ENCODE measurements at places on chromosomes 6 and 20. TPM values are rescaled to one million over a fixed set of nuclear protein-coding genes. Genes with fewer than 3 reads are reported as not detected.

GRCh38 chr6:21998582-21998981, 298.3 kb downstream of the PRL start:
- no peak for DNase-seq

- no peak for DNase-seq
Measured at GRCh38 chr6:67914419-67914818, 720.7 kb upstream of the ADGRB3 start.

DNA sequence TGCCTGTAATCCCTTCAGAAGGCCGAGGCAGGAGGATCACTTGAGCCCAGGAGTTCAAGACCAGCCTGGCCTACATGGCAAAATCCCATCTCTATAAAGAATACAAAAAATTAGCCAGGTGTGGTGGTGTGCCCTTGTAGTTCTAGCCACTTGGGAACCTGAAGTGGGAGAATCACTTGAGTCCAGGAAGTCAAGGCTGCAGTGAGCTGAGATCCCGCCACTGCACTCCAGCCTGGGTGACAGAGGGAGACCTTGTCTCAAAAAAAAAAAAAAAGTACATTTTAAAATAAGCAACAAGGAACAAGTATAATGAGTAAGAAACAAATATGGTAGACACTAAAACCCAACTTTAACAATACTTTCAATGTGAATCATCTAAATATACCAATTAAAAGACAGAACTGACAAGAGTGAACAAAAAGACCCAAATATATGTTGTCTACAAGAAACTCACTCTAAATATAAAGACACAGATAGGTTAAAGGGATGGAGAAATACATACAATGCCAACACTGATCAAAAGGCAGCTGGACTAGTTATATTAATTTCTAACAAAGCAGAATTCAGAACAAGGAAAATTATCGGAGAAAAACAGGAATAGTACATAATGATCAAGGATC, 37.7 kb downstream of the RANBP9 start:
- no peak for DNase-seq

DNA sequence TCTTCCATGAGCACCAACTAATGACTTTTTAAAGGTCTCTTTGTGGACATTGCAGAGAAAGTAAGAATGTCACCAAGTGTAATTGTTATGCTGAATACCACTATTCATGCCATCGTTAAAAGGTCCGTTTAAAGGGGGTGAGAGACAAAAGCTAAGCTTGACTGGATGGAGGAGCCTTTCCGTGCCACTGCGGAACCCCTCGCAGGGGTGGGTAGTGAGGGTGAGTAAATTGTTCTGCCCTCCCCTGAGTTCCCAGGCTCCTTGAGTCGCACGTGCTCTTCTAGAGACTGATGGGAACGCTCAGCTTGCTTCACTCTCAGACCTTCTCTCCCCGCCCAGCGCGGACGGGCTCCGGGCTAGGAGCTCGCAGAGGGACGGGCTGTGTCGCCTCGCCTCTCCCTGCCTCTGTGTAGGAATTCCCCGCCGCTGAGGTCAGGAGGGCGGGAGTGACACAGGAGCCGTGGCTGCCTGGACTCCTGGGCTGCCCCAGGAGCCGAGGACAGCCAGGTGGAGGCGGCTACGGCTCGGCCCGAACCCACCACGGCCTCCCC, 314.8 kb upstream of the QKI start:
- DNase-seq: no peak

- DNase-seq: no peak
Measured at GRCh38 chr6:163474581-163474980, 60.1 kb downstream of the QKI start.

DNA sequence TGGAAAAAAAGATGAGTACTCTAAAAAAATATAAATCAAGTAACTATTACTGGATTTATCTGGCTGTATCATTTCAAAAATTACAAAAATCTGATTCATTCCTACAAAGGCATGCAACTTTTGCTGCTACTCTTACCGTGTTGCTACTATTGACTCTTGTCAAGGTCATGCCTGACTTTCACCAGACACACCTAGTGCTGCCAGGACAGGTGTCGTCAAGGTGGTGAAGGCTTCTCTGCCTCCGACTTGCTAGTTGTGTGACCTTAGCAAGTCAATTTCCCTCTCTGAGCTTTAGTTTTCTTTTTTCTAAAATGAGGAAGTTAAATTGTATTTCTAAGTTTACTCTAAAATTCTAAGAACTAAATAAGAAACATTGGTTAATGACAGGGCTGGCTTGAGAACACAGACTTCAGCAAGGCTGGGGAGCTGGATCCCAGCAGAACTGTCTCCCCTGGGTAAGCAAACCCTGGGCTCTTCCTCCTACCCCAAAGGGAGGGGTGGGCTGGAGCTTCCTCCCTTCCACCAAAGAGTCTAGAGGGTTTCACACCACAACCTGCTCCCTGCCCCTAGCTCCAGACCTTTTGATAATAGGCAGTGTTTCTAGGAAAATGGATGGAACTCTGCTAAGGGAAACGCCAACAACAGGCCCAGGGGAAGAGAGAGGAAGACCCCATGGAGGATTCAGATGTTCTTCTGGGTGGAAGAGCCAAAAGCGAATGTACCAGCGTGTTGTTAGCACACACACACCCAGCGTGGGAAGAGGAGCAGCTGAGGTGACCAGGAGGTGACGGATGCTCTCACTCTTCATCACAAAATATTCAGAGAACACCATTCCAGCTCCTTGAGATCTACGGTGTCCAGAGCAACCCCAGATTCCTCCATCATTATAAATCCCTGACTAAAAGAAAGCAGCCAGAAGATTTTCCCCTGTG, 47.9 kb upstream of the CITED2 start:
- no peak for DNase-seq

DNA sequence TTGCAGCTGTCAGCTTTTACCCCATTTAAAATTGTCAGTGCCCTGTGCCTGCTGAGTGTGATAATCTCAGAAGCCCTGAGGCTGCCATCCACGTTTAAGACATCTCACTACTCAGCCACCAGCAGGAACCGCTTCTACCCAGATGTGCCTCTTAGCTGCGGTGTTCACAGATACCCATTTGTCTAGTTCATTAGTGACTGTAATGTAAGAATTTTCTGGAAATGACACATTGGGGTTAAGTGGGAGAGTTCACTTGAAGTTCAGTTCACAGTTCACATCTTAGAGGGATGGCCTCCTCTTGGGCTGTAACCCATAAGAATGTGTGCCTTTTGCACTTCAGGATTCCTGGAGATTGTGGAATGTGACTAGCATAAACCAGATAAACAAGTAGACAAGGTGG, 477.7 kb downstream of the BTBD3 start:
- no peak for DNase-seq

GRCh38 chr20:17790296-17790695, 90.5 kb downstream of the BANF2 start:
- no peak for DNase-seq

- DNase-seq: no peak
Measured at GRCh38 chr6:119152187-119152586, 73.7 kb upstream of the FAM184A start.

- DNase-seq: no peak
Measured at GRCh38 chr20:63829945-63830835, 874 bp downstream of the ZBTB46 start.

GRCh38 chr20:44720621-44720996, 5.4 kb downstream of the CCN5 start:
- DNase-seq: no peak

GRCh38 chr6:53496797-53497375, 48.0 kb downstream of the GCLC start:
- DNase-seq: no peak

CALHM4 gene
- polyA plus RNA-seq: 0.58 TPM

SEL1L2 gene
- polyA plus RNA-seq: not detected

EEF1A2 gene
- polyA plus RNA-seq: 1.1 TPM

OXT gene
- polyA plus RNA-seq: 1.5 TPM

PHF20 gene
- polyA plus RNA-seq: 30.3 TPM

ZNF831 gene
- polyA plus RNA-seq: 0.10 TPM

Measured in renal cortex interstitium (tissue), 15 donors.